ENCODE measurements at places on chromosomes 3 and 15.

GRCh38 chr3:39407773-39408492, 1.4 kb downstream of the RPSA start:
- no peak for DNase-seq

GRCh38 chr3:102718651-102719050, 283.8 kb downstream of the ZPLD1 start:
- DNase-seq, result no peak

DNA sequence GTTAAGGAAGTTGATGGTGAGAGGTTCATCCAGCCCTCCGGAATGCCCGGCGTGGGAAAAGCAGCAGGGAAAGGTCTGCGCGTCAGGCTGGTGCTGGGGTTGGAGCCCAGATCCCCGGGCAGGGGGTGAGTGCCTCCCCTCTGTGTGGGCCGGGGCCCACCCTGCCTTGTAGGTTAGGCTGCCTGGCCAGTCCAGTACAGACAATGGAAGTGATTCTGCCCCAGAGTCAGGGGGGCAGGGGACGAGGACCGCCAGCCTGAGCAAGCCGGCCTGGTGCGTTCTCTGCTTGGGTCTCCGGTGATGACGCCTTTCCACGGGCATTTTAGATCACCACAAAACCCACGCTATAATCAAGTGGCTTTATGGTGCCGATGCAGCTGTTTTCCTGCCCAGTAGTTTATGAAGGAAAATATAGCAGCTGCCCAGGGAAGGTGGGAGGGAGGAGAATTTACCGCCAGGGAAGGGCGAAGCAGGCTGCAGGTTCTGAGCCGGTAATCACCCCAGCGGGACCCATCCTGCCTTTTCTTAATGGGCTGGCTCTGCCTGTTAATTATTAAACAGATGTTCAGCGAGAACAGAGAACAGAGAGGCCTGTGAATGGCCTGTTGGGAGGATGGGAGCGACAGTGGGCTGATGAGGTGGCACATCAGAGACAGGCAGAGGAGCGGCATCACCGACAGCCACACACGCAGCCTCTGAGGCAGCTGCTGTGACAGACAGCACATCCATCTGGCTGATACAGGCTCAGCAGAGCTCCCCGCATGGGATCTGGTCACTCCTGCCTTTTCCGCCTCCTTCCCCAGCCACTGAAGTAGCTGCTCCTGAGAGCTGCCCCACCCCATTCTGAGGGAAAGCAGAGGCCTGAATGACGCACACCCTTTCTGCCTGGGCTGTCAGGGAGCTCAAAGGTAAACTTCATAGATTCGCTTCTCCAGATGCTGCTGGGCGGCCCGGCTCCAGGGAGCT, 35.2 kb downstream of the BDH1 start:
- DNase-seq, result no peak

- DNase-seq, result no peak
Measured at GRCh38 chr15:38672814-38673670, 108.4 kb upstream of the RASGRP1 start.

- DNase-seq, result no peak
Measured at GRCh38 chr3:142817356-142817755, 71.5 kb downstream of the PCOLCE2 start.

- DNase-seq, result no peak
Measured at GRCh38 chr3:23808525-23808924, 2.8 kb downstream of the UBE2E1 start.

- no peak for DNase-seq
Measured at GRCh38 chr3:159586571-159587202, 401.9 kb upstream of the IL12A start.

DNA sequence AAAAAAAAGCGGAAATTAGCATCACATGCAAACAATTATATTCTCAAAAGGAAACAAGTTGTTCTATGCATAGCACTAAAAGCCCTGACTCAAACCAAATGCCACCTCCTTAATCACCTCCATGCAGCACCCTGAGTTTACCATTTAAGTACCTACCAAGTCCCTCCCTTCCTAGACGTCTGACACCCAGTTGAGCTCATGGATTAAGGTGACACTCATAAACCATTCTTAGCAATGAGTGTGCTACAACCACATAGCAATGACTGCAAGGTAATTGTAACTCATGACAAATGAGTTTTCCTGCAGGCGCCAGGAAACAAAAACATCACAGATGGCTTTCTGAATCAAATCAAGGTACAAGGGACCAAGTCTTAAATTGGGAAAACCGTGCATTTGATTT, 32.0 kb downstream of the WWTR1 start:
- DNase-seq, result no peak

GRCh38 chr3:144626835-144627234, 655.2 kb downstream of the DIPK2A start:
- no peak for DNase-seq

- DNase-seq, result no peak
Measured at GRCh38 chr3:78906245-78906644, 861.6 kb downstream of the ROBO1 start.

- DNase-seq, result no peak
Measured at GRCh38 chr3:2889736-2890135, 220.4 kb downstream of the IL5RA start.

DNA sequence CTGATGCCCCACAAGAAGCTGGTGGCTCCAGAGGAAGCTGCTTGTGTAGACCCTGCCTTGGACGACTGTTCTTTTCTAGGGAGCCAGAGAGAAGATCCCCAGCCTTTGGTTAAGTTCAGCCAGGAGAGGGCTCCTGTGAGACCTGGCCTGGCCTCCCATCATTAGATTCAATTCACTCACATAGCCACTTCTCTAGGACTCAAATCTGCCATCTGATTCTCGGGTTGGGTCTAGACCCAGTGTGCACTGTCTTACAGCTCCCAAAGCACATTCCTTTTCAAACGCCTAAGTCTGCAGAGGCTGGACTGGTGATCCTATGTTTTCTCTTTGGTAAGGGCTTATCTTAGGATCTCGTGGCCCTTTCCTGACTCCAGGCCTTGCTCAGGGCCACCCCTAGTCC, 81.7 kb upstream of the NPHP3 start:
- no peak for DNase-seq

DNA sequence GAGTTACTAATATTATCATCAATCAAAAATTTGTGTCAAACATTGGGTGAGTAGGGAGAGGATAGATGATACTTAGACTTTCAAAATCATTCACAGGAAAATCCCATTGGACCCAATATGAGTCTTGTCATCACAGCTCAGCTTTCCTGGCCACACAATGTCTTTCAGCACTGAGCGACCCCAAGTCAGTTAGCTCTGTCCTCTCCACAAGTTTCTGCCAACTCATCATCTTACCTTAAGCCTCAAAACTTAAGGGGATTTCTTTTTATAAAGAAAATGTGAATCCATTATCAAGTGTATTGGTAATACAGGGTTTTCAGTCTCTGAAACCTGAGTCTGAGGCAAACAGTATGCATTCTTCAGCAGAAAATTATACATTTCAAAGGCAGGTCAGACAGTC, 55.8 kb downstream of the SUMF1 start:
- DNase-seq, result no peak

- DNase-seq, result no peak
Measured at GRCh38 chr3:99965077-99965476, 147.4 kb downstream of the CMSS1 start.

DNA sequence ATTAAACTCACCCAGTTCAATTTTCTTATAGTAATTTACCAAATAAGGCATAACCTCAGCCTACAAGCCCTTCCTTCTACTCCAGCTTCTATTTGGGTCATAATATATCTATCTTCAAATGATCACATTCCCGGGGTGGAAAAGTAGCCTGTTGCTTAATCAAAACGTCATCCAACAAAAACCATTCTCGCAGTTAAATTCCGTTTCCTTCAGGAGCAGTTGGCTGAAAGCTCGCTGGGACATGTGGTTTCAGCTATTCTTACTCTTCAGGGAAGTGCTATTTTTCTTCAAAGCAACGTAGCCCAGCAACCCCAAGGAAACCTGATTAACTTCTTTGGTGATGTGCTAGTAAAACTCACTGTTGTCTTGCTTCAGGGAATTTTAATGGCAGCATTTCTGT, 59.6 kb downstream of the MAGI1 start:
- no peak for DNase-seq

DNA sequence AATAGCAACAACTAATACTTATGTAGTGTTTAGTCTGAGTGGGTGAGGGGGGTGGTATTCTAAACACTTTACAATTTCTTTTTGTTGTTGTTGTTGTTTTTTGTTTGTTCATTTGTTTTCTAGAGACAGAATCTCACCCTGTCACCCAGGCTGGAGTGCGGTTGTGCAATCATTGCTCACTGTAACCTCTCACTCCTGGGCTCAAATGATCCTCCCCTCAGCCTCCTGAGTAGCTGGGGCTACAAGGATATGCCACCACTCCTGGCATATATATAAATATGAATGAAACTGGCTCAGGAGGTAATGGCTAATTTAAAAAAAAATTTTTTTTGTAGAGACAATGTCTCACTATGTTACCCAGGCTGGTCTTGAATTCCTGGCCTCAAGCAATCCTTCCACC, 19.1 kb downstream of the SPSB4 start:
- no peak for DNase-seq

- DNase-seq, result no peak
Measured at GRCh38 chr3:11568503-11569155, 75.1 kb downstream of the VGLL4 start.

DNA sequence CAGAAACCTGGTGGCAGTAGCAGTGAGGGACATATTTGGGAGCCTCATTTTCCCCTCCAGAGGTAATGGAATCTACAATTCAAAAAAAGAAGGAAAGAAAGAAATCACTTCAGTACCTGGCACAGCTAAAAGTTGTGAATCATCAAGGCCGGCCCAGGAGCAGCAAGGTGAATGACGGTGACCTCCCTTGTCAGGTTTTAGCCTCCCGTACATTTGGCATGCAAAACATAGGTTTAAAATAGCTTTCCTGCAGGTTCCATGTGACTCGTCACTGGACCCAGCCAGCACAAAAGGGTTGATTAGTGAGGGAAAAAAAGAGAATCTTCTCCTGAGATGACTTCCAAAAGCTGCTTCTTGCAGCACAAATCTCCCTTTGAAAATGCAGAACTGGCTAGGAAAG, 394.2 kb downstream of the LSAMP start:
- DNase-seq, result no peak

DNA sequence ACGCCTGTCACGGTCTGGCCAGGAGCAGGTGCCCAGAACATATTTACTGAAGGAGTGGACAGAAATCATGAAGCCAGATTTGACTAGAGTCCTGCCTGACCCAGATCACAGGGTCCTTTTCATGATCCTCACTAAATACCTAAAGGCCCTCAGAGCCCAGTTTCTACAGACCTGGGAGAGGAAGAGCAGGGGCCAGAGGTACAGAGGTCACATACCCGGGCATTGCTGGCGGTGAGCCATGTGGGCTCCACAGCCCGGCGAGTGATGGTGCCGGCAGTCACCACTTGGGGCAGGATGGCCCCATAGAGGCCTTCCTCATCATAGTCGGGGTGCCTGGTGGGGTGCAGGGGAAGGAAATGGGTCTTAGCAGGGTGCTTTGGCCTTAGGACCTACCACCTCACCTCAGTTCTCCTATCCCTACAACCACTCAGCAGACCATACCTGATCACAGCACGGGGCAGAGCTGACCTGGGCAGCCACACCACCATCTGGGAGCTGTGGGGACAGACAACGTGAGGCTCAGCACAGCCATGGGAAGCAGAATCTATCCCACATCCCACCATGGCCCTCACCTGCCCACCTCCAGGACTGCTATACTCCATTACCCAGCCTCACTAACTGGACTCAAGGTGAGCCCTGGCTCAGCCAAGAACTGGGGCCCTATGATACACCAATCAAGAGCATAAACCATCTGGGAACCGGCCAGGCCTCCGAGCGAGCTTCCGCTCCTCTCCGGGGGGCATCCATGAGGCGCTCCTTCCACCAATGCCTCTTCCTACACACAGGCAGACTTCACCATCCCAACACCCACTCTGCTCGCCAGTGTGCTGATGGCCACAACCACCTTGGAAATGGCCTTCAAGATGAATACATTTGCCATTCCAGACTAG, 12.9 kb downstream of the POLG start:
- no peak for DNase-seq

GRCh38 chr3:121803771-121804320, 31.0 kb downstream of the IQCB1 start:
- DNase-seq, result no peak

GRCh38 chr3:21839592-21839991, 88.6 kb upstream of the ZNF385D start:
- no peak for DNase-seq

- no peak for DNase-seq
Measured at GRCh38 chr3:178446059-178446458, 90.2 kb upstream of the KCNMB2 start.

DNA sequence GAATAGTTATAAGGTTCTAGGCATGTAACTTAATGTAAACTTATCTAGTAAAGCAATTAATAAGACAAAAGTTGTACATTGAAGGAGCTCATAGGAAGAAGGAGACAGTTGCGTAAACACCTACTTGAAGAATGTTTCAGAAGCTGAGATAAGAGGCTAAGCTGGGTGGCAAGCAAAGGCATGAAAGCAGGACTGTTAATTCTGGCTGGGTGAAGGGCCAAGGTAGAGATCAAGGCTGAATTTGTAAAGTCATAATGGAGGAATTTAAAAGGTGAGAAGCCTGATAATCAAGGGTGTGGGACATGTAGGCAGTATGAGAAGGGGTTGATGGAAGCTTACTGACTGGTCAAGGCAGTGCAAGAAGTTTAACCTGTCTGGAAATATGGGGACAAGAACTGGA, 80.4 kb upstream of the TGFBR2 start:
- no peak for DNase-seq

Data from GM19239 (cell line).